Epithelial cell of esophagus (primary cell): ENCODE measurements at places on chromosomes 6 and 20.

GRCh38 chr20:63847237-63848002 lies 13.9 kb upstream of the ABHD16B start:
- DNase-seq, result no peak

DNA sequence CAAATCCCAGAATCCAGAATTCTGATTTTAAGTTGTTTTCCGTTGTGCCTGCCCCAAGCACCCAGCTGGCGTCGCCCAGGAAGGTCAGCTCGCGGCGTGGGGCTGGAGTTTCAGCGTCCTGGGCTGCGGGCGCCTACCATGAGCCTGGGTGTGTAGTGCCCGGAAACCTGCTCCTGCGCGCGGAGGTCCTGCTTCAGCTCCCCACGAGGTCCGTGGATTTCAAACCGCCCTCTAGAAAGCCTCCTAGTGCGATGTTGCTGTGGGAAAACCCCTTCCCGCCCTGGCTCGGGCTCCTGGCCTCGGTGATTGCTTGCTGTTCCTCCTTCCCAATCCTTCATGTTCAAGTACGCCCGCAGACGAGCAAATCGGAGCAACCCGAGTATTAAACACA lies 51.3 kb upstream of the NRN1 start:
- DNase-seq, result no peak

- DNase-seq, result peak; percentile 49
Observed at GRCh38 chr20:4090756-4091489, 75.6 kb upstream of the RNF24 start.

DNA sequence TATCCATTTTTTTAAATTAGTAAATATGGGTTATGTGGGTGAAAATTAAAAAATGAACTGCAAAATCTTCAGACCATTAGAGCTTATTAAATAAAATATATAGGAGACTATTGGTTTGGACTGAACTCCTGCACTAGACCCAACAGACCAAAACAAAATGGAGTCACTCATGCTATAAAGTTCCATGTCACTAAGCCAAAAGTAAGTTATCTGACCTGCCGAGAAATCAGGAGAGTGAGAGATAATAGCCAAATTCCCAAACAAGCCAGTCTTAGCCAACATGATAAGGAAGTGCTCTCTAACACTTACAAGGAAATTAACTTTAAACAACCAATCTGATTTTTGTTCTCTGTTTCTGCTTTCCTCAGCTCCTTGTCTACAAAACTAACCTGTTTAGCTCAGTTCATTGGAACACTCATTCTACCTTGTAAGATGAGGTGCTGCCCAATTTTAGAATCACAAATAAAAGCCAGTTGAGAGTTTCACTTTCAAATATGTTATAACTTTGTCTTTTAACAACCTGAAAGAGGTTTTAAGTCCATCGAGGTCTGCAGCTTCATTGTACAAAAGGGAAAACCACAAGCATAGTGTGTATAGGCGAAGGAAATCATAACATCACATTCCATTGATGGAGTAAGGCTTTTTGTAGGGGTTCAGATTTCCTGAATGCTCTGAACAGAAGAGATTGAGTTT lies 220.5 kb downstream of the TENT5A start:
- DNase-seq, result no peak

DNA sequence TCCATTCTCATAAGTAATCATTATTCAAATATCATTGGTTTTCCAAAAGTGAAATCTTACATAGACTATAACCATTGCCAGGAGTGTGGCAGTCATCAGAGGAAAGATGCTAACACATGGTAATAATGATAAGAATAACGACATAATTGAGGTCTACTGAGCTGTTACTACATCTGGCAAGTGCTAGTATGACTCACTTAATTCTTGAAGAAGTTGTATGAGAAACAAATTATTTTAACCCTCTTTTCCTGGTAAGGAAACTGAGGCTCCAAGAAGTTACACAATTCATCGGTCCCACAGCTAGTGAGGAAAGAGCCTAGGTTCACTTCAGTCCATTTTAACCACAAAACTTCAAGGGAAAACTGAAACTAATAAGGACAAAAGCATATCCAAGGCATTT lies 335.6 kb upstream of the BTBD3 start:
- no peak for DNase-seq

DNA sequence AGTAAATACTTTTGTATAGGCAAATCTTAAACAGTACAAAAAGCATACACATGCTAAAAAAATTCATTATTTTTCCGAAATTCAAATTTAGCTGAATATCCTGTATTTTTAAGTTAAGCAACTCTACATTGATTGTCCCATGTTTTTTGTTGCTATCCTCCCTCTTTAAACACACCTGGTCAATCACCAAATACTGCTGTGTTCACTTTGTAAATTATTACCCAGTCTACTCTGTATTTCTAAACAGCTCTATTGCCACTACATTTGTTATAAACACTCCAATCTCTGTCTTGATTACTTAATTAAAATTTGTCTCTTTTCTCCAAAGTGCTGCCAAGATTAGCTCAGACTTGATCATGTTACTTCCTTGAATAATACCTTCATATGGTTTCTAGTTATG lies 466.5 kb upstream of the GJE1 start:
- no peak for DNase-seq

GRCh38 chr20:1001116-1001515 lies 995 bp downstream of the RSPO4 start:
- DNase-seq, result no peak

DNA sequence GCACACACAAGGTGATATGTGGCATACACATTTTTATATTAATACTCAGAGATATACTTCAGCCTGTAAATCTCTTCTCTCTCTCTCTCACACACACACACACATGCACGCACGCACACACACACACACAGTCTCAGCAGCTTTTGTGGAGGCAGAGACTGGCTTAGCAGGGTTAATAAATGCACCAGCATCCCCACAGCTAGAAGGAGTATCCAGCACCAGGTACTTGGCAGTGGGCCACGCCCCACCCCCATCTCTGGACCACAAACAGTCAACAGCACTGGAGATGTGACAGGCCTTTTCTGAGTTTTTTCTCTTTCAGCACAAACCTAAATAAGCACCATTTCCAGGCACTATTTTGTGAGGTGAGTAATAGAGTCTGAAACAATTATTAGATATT lies 47.3 kb upstream of the LRFN2 start:
- no peak for DNase-seq

GRCh38 chr6:35181933-35182612 lies 31.7 kb upstream of the SCUBE3 start:
- DNase-seq, result peak; percentile 76

DNA sequence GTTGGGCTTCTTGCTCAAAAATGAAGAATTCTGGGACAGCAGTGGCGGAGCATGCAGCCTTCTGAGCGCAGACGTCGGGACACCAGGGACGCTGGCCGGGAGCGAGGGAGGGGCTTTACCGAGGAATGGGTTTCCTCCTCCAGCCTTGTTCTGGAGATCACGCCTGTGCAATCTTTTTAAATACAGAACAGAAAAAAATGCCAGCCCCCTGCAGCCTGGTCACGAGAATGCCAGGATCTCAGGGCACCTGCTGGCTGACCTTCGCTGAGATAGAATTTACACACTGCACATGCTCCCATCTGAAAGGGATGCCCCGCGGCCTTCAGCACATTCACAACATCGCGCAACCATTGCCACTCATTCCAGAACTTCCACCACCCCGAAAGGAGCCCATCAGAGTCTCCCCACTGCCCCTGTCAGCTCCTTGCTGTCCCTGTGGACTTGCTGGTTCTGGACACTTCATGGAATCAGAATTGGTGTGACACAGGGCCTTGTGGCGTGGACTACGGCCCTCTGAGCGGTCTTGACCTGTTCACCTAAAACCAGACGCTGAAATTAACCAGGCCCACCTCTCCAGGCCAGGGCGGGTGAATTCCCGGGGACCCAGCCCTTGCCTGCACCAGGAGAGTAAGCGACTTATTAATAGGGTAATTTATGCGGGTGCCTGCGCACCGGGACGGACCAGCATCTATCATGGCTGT lies 20.6 kb upstream of the BHLHE23 start:
- no peak for DNase-seq

DNA sequence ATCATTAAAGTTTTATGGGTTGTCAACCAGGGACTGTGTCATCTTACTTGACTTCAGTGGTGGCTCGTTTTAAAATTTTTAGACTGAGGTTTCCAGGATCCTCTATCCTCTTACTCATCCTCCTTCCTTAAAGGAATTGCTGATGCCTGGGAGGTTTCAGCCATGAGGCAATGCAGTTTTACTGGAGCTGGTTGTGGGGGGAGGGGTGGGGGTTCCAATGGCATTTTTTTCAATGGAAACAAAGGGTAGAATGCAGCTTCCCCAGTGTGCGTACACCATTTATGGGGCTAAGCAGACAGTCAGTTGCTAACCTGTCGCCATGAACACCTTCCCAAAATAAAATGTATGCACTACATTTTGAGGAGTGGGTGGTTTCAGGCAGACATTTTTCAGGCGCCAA lies 88.0 kb downstream of the METTL24 start:
- DNase-seq, result no peak

DNA sequence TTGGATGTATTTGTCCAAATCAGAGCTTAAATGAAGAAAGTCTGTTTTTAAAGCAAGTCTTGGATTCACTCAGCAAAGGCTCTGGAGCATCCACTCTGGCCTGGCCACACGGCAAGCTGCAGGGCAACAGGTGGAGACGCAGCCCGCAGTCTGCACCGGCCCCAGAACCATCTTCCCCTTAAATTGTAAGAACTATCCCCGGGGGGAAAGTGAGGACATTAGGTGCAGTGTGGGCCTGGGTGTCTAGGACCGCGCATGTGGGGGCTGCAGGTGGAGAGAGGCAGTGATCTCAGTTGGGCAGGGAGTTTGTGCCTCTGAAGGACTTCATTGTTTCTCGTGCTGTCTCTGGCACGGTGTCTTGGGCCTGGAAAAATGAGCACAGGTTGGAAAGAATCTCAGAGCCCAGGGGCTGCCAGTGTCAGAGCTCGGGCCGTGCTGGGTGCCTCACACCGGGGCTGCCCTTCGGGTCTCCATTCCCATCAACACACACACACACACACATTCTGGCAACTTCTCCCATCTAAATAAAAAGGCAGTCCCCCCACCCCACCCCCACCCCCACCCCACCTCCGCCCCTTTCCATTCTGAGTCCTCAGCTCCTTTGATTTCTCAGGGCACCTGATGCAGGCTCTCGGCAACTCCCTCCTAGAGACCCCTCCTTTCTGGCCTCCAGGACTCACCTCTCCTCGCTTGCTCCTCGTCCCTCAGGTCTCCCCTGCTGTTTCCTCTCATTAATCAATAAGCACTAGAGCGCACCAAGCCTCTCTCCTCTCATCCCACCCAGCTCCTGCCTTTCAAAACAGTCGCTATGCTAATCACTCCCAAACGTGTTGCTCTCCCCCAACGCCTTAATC lies 48.4 kb downstream of the FOXF2 start:
- DNase-seq, result no peak

GRCh38 chr6:24945054-24945453 lies 9.3 kb upstream of the RIPOR2 start:
- DNase-seq, result no peak

- peak; percentile 81 for DNase-seq
Observed at GRCh38 chr6:75437421-75437891, 56.1 kb downstream of the FILIP1 start.

- peak; percentile 26 for DNase-seq
Observed at GRCh38 chr20:23446505-23446904, 6.2 kb downstream of the CST11 start.

DNA sequence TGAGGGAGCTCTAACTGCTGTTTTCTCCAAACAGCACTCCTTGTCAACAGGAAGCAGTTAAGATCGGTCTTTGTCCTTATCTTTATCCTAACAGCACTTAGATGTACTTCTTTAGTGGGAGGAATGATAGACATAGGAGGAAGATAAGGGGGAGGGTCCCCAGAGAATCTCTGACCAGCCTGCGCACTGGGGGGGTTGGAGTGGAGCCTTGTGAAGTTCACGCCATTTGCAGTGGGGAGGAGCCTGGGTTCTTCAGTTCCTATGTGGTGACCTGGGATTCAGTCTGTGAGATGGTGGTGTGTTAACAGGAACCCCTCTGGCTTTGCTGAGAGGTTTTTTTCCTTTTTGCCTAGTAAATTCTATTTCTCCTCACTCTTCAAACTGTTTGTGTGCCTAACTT lies 18.1 kb upstream of the ASCC3 start:
- DNase-seq, result no peak

GRCh38 chr20:51541189-51542032 lies 1.1 kb downstream of the NFATC2 start:
- DNase-seq, result peak; percentile 42

DNA sequence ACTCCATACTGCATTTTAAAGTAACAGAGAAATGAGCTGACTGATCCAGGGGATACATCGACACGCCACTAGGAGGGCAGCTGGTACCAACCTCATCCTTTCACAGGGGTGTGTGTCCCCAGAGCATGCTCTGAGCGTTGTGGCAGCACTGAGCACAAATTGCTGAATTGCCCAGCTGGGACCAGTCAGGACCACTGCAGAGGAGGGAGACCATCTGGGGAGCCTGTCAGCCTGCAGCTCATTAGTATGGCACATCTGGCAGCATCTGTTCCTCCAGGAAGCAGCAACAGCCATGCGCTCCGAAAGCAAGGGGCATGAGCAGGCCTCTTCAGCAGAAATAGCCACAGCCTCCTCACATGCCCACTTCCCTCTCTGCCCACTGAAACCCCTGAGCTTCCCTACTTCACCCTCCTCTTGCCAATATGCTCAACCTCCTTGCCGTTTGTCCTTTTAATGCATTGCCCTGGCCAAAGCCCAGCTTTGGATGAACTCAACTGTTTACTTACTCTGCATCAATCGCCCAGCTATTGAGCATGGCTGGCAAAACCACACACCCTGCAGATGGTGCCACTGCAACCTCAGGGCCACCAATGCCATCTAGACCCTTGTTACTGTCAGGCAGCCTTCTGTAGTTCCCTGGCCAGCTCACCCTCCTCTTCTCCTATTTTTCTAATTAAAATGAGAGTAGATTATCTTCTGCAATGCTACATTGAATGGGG lies 77.6 kb upstream of the NEDD9 start:
- DNase-seq, result no peak

DNA sequence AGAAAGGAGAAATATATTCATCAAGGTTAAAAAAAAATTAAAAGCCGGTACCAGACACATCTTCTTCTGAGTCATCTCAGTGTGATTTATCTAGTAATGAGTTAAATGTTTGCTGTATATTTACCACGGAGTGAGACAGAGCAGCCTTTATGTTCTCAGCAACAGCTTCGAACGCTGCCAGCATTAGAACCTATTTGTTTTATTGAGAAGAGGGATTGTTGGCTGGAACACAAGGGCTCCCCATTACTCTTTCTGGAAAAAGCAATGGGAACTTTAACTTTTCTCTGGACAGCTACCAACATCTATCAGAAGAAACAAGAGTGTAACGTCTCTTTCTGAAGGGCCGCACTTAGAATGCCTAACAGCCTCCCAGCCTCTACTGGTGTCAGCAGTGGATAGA lies 105.3 kb upstream of the TAB2 start:
- DNase-seq, result no peak

DNA sequence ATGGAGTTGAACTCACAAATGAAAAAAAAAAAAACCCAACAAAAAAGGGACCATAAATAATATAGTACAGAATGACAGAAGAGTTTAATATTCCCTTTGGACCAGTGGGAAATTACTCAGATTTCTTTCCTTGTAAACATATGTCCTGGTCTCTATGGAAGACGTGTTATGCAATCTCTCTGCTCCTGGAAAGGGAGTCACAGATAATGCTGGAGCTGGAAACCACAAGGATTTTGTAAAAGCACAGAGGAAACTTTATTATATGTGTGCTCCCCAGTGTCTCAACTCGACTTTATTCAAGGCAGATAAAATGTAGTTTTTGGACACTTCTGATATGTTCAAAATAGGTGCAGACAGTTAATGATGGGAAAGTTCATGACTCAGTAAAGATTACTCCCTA lies 88.1 kb upstream of the ZFP64 start:
- no peak for DNase-seq
